Globus pallidus (tissue), 1 donor: ENCODE measurements at places on chromosomes 5 and 9.

DNA sequence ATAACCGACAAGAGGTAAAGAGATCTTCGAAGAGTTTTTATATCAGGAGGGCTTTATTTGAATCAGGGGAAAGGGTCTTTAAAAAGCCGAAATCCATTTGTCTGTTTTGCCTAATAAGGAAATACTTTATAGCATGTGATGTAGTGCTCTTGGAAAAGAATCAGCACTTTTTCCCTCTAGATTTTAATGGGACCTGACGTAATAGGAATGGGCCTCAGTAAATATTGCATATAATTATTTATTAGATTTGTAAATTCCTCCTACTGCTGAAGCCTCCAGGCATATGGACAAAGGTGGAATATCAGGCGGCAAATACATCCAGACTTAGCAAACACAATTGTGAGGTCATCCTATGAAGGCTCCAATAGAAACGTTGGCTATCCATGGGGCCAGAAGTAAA is 50.9 kb downstream of the ACTBL2 start:
- DNase-seq, result no peak

- no peak for DNase-seq
Observed at GRCh38 chr5:2442496-2443354, 308.8 kb downstream of the IRX2 start.

GRCh38 chr9:118362123-118362522 is 657.9 kb downstream of the TLR4 start:
- DNase-seq, result no peak

DNA sequence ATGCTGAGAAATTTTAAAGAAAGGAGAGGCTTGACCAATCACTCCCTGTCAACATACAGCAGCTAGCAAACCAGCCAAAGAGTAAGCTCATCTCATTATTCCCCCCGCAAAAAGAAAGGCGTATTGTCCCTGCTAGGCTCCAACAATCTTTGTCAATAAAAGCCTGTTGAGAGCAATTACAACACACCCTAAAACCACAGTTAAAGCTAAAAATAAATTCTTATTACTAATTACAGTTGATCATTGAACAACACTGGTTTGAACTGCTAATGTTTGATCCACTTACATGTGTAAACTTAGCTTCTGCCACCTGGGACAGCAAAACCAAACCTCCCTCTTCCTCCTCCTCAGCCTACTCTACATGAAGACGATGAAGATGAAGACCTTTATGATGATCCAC is 151.2 kb downstream of the TSSK1B start:
- DNase-seq, result peak; percentile 52

- DNase-seq, result no peak
Observed at GRCh38 chr9:104961238-104961637, 33.3 kb upstream of the ABCA1 start.

DNA sequence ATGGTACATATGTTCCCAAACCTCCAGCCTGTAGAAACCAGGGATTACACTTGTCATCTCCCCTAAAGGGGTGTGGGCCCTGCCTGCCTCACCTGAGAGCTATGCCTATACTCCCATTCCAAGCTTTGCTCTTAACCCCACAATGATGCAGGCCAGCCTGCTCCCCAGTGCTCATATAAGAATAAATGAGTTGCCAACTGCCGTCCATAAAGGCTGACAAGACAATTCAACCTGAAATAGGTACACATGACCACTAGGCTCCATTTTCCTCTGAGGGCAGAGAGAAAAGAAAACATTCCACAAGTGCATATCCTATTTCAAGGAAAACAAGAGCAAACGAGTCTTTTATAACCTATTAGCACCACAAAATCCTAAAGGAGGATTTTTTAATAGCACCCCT is 28.4 kb downstream of the SKP1 start:
- no peak for DNase-seq

- DNase-seq, result no peak
Observed at GRCh38 chr9:89278551-89278950, 32.4 kb upstream of the CKS2 start.

GRCh38 chr9:102587281-102587680 is 407.9 kb upstream of the CYLC2 start:
- DNase-seq, result no peak

GRCh38 chr9:114445616-114446015 is 57.8 kb upstream of the AKNA start:
- DNase-seq, result no peak

GRCh38 chr9:1938135-1938534 is 77.0 kb upstream of the SMARCA2 start:
- no peak for DNase-seq

GRCh38 chr9:36881743-36882441 is 152.2 kb downstream of the PAX5 start:
- DNase-seq, result no peak

GRCh38 chr5:151214614-151215545 is 9.0 kb downstream of the CCDC69 start:
- no peak for DNase-seq

DNA sequence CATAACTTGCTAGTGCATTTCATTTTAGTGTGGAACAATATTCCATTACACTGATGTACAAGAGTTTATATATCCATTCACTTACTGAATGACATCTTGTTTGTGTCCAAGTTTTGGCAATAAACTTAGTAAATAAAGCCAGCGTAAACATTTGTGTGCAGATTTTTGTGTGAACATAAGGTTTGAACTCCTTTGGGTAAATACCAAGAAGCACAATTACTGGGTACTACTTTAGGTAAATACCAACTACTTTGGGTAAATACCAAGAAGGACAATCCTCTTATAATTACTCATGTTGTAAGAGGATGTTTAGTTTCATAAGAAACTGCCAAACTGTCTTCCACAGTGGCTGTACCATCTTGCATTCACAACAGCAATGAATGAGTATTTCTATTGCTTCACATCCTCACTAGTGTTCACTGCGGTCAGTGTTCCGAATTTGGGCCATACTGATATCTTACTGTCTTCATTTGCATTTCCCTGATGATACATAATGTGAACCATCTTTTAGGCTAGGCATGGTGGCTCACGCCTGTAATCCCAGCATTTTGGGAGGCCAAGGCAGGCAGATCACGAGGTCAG is 2.3 kb upstream of the SYK start:
- no peak for DNase-seq

- peak; percentile 20 for DNase-seq
Observed at GRCh38 chr5:131163276-131164119, 1.6 kb downstream of the HINT1 start.

DNA sequence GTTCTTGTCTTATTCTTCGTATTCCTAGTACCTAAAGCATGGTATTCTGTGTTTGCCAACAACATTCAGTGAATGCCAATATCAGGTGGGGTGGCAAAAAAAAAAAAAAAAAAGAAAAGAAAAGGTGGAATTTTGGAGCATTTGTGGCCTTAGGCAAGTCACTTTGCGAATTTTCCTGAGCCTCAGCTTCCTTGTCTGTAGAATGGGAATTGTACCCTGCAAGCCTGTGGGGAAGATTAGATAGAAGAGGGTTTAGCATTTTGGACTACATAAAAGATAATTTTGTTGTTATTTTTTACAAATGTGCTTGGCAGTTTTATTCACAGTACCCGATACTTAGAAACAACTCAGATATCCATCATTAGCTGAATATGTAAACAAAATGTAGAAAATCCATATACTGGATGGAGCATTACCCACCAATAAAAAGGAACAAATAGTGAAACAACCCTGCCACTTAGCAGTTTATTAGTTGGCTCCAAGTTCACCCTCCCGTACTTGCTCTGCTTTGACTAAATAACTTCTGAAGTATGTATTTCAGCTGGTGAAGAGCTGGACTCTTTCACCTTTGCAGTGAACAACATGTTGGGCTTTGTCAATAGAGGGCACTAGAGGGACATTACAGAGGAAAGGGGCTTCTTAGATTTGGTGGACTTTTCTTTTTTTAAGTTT is 13.6 kb downstream of the UBE2D2 start:
- DNase-seq, result peak; percentile 31

DNA sequence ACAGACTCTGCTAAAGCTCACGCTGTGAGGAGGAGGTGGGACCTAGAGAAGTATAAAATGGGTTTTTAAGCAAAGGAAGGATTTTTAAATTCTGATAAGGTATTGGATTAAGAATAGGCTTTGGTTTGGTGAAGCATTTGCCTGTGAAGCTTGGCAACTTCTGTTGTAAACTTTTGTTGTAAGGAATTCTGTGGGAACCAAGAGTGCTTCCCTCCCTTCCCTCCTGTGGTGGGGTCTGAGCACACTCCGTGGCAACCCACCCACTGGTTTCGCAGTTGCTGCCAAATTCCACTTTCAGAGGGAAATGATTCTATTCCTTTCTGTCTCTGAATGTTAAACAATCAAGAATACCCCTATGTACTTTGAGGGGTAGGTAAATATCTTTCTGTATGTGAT is 28.6 kb upstream of the GTF2H2C start:
- no peak for DNase-seq

GRCh38 chr5:169881702-169882303 is 98.5 kb downstream of the INSYN2B start:
- DNase-seq, result no peak

GRCh38 chr5:53917826-53918225 is 357.4 kb downstream of the NDUFS4 start:
- no peak for DNase-seq

DNA sequence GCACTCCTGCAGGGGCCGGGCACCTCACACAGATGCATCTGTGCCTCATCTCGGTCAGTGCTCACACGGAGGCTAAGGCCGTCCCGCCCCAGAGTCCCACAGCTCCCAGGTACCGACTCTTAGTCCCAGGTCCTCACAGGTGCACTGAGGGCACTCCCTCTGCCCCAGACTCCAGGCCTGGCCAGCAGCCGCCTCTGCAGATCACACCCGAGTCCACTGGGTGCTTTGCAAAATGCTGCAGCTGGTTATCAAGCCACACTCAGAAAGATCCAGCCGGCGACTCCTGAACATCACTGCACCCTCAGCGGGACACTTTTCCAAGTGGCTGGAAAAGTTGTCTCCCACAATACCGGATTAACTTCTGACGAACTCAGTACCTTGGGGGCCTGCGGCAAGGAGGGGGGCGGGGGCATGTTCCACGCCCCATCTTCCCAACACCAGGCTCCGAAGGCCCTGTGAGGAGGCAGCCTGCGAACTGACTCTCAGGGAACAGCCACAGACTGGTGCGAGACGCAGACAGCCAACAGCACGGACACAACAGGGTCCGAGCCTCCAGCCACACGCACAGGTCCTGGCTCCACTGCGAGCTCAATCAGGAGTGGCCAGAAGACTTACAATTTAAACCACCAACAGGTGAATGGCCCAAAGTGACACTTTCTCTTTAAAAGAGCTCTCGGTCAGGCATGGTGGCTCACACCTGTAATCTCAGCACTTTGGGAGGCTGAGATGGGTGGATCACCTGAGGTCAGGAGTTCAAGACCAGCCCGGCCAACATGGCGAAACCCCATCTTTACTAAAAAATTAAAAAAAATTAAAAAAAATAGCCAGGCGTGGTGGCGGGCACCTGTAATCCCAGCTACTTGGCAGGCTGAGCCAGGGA is 4.0 kb downstream of the BRD3 start:
- DNase-seq, result no peak

DNA sequence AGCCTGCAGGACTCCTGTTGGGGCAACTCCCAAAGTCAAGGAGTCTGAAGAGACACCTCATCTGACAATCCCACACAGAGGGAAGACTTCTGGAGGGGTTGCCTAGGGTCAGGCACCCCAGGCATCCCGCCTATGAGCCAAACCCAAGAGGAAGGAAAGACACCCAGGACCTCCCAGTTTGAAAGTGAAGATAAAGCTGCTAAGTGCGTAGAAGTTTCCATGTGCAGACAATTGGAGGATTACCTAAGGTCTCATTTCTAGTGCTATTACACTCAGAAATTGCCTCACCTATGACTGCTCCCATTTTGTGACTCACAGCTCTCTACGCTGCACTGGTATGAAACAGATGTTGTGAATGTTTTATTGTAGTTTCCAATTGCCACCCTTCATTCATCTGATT is 322.9 kb downstream of the SLIT3 start:
- DNase-seq, result no peak

- DNase-seq, result no peak
Observed at GRCh38 chr9:22141908-22142307, 132.8 kb upstream of the CDKN2B start.

- DNase-seq, result no peak
Observed at GRCh38 chr5:147065071-147065470, 169.8 kb upstream of the STK32A start.

- DNase-seq, result no peak
Observed at GRCh38 chr5:17229313-17229712, 11.9 kb downstream of the BASP1 start.

GRCh38 chr5:156188016-156188415 is 138.9 kb upstream of the SGCD start:
- no peak for DNase-seq

GRCh38 chr9:105355781-105356180 is 92.1 kb upstream of the FSD1L start:
- no peak for DNase-seq

DNA sequence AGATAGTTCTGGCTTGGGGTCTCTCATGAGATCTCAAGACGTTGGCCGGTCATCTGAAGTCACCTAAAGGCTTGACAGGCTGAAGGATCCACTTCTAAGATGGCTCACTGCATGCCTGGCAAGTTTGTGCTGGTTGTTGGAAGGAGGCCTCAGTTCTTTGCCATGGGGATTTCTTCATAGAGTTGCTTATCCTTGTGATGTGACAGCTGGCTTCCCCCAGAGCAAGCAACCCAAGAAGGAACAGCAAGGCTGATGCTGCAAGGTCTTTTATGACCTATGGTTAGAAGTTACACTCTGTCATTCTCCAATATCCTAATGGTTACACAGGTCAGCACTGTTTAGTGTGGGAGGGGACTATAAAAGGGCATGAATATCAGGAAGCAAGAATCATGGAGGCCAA is 20.7 kb upstream of the GRPEL2 start:
- no peak for DNase-seq

- no peak for DNase-seq
Observed at GRCh38 chr5:72847439-72847838, 31.0 kb downstream of the TNPO1 start.

DNA sequence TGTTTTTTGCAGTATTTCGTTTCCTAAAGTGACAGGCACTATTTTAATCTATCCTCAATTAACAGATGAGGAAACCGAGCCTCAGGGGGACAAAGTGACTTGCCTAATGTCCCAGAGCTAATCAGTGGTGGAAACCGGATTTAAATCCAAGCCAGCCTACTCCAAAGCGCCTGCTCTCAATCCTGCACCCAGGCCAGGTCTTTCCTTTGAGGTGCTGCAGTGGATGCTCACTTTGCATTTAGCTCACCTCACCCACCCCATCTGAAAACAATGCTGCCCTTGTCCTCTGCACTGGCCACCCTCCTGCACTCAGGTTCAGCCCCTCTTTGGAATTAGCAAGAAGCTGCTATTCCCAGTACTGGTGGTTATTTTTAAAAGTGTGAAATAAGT is 16.0 kb downstream of the ANGPTL2 start:
- no peak for DNase-seq
